Breast epithelium (tissue), 4 donors: ENCODE measurements at places on chromosomes 13 and 19. TPM values are rescaled to one million over a fixed set of nuclear protein-coding genes. Genes with fewer than 3 reads are reported as not detected.

GRCh38 chr13:75279834-75280369 is 202.1 kb downstream of the TBC1D4 start:
- no peak overlapping the region for H3K27ac ChIP-seq
- H3K4me3 ChIP-seq: no peak overlapping the region
- no peak for DNase-seq
- H3K36me3 ChIP-seq: no peaks in the 10 kb centered on the region

DNA sequence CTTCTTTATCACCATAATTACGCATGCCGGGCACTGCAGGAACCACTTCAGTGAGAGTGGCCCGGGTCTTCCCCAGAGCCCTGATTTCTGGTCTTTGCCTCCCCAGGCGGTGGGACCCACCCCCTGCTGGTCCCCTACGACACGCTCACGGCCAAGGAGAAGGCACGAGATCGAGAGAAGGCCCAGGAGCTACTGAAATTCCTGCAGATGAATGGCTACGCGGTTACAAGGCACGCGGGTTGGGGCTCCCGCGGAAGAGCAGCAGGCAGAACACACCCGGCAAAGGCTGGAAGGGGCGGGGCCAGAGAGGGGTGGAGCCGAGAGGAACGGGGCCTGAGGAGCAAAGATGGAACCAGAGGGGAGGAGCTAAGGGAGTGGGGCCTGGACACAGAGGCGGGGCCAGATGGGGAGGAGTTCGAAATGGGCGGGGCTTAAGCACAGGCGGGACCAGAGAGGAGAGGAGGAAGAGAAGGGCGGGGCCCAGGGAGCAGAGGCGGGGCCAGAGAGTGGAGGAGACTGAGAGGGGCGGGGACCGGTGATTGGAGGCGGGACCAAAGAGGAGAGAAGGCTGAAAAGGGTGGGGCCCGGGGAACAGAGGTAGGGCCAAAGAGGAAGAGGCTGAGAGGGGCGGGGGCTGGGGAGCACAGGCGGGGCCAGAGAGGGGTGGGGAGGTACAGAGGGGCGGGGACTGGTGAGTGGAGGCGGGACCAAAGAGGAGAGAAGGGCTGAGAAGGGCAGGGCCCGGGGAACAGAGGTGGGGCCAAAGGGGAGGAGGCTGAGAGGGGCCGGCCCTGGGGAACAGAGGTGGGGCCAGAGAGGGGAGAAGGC is 73.4 kb downstream of the RYR1 start:
- DNase-seq: no peak
- H3K27ac ChIP-seq: no peak overlapping the region
- H3K4me1 ChIP-seq: no peaks in the 10 kb centered on the region
- H3K27me3 ChIP-seq: no peaks in the 10 kb centered on the region
- H3K4me3 ChIP-seq: peak overlapping the region; percentile 35

DNA sequence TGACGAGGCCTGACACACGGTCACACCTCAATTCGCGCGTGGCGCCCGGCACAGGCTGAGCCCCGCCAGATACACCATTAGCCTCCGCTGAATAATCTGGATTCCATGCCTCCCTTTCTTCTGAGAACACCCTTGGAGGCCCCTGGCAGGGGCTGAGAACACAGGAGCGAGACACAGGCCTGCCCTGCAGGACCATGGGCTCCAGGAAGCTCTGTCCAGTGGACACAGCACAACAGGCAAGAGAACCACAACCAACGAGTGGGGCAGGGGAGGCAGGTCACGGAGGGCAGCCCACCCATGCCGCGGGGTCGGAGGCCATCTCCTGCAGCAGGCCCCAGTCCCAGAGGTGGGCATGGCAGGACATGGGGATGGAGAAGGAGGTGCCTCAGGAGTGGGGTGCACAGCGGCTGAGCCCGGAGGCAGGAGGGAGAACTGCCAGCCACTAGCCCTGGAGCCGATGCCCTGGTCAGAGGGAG is 75.8 kb upstream of the C13orf46 start:
- no peak overlapping the region for H3K27ac ChIP-seq
- H3K4me3 ChIP-seq: no peak overlapping the region
- no peaks in the 10 kb centered on the region for H3K4me1 ChIP-seq
- H3K36me3 ChIP-seq: no peaks in the 10 kb centered on the region

- no peak for DNase-seq
- no peak overlapping the region for H3K4me3 ChIP-seq
- no peaks in the 10 kb centered on the region for H3K36me3 ChIP-seq
- H3K27me3 ChIP-seq: no peaks in the 10 kb centered on the region
- no peak overlapping the region for H3K27ac ChIP-seq
- no peaks in the 10 kb centered on the region for H3K4me1 ChIP-seq
These were observed 1.7 kb downstream of the CLC start for GRCh38 chr19:39736088-39736487.

- H3K4me3 ChIP-seq: peak overlapping the region; percentile 62
- no peaks in the 10 kb centered on the region for H3K27me3 ChIP-seq
- no peak for DNase-seq
- H3K4me1 ChIP-seq: peaks cover 6% of the 10 kb centered on the region
- peak overlapping the region; percentile 57 for H3K27ac ChIP-seq
- no peaks in the 10 kb centered on the region for H3K36me3 ChIP-seq
These were observed 362 bp downstream of the WTIP start for GRCh38 chr19:34481861-34482379.

DNA sequence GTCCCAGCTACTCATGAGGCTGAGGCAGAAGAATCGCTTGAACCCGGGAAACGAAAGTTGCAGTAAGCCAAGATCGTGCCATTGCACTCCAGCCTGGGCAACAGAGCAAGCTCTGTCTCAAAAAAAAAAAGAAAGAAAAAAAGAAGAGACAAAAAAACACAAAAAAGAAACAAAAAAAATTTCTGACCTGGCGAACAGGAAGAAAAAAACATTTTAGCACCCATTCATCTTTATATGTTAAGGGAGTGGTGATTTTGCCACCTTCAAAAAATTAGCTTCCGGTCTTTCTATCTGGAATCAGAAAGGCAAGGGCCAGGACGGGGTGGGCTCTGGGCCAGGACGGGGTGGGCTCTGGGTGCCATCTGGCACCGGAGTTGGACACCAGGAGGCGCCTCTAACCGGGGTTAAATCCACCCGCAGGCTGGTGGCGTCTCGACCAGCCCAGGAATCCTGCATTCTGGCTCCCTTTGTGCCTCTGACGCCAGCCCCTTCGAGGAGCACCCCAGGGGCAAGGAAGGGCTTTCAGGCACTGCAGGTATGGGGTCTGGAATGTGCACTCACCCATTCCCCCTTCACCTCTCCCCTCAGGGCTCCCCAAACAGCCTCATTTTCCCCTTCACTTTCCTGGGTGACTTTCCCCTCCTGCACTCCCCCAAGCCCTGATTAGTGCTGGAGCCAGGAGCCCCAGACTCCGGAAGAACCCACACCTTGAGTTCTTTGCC is 10.4 kb upstream of the ZSWIM4 start:
- peak; percentile 79 for DNase-seq
- peak overlapping the region; percentile 7 for H3K4me3 ChIP-seq
- peak overlapping the region; percentile 81 for H3K27ac ChIP-seq
- H3K4me1 ChIP-seq: no peaks in the 10 kb centered on the region
- no peaks in the 10 kb centered on the region for H3K27me3 ChIP-seq

DNA sequence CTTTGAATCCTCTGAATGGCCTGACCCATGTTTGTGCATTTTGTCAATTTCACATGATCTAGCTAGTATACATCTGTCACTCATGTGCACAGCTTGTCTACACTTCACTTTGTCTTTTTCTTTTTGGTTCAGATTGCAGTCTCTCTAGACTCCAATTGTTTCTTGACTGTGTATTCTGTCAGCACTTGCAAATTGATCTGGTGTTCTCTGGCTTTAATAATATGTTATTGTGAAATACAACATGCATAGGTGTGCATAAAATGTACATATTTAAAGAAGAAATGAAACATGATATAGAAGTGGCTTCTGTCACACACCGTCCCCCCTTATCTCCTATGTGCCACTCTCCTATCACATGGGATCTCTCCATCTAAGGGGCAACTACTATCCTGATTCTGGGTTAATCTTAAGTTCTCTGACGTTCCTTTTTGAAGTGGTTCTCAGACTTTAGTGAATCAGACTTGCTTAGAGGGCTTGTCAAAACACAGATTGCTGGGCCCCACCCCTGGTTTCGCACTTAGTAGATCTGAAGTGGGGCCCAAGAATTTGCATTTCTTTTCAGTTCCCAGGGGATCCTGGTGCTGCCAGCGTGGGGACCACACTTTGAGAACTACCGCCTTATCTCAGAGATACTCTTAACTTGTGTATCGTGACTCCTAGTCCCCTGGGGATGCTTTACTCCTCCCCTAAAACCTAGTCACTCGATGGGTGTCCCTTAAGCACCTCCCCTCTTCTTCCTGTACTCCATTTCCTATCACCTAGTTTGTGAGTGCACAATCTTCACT is 5.8 kb downstream of the KRTDAP start:
- H3K27me3 ChIP-seq: no peaks in the 10 kb centered on the region
- H3K4me3 ChIP-seq: no peak overlapping the region
- no peaks in the 10 kb centered on the region for H3K36me3 ChIP-seq
- H3K27ac ChIP-seq: no peak overlapping the region
- no peaks in the 10 kb centered on the region for H3K4me1 ChIP-seq

GRCh38 chr13:25915840-25916518 is 135.8 kb downstream of the SHISA2 start:
- no peaks in the 10 kb centered on the region for H3K27me3 ChIP-seq
- no peaks in the 10 kb centered on the region for H3K36me3 ChIP-seq
- DNase-seq: no peak

- no peaks in the 10 kb centered on the region for H3K27me3 ChIP-seq
- no peak for DNase-seq
- H3K27ac ChIP-seq: no peak overlapping the region
- H3K4me3 ChIP-seq: no peak overlapping the region
- no peaks in the 10 kb centered on the region for H3K36me3 ChIP-seq
- no peaks in the 10 kb centered on the region for H3K4me1 ChIP-seq
These were observed 27.6 kb downstream of the CSNK1G2 start for GRCh38 chr19:1968279-1969175.

WDR18 gene
- 69.2 TPM for total RNA-seq

RNF225 gene
- total RNA-seq: not detected

PPM1N gene
- total RNA-seq: 2.5 TPM

SLC25A15 gene
- 13.4 TPM for total RNA-seq

GPR183 gene
- 10.2 TPM for total RNA-seq

LILRB5 gene
- 46.4 TPM for total RNA-seq
